Breast epithelium (tissue), 4 donors: ENCODE measurements at places on chromosomes 12 and 14.

GRCh38 chr12:121792607-121793439, 665 bp downstream of the RHOF start:
- DNase-seq: no peak

- DNase-seq: no peak
Observed at GRCh38 chr12:55742719-55743405, at the start of gene GDF11. GDF11 (plus strand) TSS chr12:55743122; CDS start chr12:55743317, 195 bp downstream.

DNA sequence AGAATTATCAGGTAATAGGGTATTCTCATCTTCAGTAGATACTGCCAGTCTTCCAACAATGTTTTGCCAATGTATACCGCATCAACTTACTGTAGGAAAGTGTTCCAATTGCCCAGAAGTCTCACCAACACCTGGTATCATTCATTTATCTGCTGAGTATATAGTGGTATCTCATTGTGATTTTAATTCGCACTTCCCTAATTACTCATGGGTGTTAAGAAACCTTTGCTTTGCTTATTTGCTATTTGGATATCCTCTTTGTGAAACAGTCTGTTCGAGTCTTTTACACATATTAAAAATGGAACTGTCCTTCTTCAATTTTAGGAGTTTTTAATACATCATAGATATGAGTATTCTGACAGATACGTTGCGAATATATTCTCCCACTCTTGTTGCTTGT, 6.1 kb downstream of the TM7SF3 start:
- no peak for DNase-seq

- DNase-seq: peak; percentile 33
Observed at GRCh38 chr12:2944401-2945047, 14.7 kb upstream of the TEAD4 start.

DNA sequence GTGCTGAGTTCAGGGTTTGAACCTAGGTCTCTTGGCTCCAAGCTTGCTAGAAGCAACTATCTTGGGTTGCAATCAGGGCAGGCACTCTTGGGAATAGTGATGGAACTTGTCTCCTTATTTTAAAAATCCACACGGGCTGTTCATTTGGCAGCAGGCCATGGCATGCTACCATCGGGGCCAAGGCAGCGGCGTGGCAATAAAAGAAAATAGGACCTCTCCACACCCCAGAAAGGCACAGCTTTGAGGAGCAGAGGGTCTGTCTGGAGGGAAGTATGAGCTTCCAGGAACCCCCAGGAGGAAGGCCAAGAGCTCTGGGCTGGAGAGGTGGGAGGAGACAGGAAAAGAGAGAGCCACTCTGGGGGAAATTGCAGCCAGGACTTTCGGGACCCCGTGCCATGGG, 15.3 kb downstream of the RPS6KL1 start:
- DNase-seq: no peak

DNA sequence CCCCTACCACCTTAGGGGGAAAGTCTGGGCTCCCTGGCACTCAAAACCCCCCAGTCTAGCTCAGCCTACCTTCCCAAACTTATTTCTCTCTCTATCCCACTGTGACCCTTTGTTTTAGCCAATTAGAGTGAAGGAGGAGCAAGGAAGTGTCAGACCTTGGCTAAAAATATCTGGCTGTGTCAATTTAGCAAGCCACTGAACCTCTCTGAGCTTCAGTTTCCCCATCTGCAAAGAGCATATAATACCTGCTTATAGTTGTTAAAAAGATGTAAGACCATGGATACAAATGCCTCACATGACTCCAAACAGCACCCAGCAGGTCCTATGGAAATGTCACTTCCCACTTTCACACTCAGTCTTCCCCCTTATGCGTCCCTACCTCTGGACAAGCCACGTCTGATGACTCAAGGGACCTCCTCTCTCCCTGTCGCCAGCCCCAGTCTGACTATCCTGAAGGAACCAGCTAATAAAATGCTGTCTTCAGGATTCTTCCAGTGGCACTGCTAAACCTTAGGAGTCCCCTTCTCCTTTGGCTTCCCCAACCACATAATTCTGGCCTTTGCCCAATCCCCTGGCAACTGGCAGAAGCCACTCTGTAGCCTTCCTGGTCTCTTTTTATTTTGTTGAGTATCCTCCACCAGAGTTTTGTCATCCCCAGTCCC, 19.3 kb downstream of the FOXN3 start:
- DNase-seq: no peak

GRCh38 chr14:32166029-32166428, 35.8 kb upstream of the RNU6-7 start:
- DNase-seq: no peak

DNA sequence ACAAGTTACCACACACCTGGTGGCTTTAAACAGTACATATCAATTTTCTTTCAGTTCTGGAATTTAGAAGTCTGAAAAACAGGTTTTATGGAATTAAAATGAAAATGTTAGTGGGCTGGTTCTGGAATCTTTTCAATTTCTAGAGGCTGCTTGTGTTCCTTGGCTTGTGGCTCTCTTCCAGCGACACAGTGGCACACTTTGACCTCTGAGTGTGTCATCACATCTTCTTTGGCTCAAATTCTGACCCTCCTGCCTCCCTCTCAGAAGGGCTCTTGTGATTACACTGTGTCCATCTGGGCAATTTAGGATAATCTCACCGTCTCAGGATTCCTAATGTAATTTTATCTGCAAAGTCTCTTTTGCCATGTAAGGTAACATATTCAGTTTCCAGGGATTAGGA, 170.0 kb downstream of the PLCZ1 start:
- DNase-seq: no peak

DNA sequence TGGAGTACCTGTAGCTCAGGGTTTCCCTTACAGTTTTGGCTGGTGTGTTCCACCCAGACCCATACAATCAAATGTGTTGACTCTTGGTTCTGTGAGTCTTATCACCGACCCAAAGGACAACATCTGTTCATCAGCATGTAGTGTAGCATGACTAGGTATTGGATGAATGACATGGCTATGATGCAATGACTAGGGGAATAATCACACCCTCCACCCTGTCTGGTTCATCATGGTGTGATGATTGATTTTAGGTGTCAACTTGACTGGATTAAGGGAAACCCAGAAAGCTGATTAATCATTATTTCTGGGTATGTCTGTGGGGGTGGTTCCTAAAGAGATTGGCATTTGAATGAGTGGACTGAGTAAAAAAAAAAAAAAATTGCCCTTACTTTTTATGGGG, 311.3 kb downstream of the DPF3 start:
- no peak for DNase-seq

- DNase-seq: no peak
Observed at GRCh38 chr14:53606203-53606602, 350.4 kb downstream of the BMP4 start.

- no peak for DNase-seq
Observed at GRCh38 chr14:54275997-54276725, 120.6 kb upstream of the CDKN3 start.
